AG04450 (cell line): ENCODE measurements at places on chromosomes 1 and 21. TPM values are rescaled to one million over a fixed set of nuclear protein-coding genes. Genes with fewer than 3 reads are reported as not detected.
A peak's percentile ranks its signal among the peaks of the same experiment; 100 is the strongest.

DNA sequence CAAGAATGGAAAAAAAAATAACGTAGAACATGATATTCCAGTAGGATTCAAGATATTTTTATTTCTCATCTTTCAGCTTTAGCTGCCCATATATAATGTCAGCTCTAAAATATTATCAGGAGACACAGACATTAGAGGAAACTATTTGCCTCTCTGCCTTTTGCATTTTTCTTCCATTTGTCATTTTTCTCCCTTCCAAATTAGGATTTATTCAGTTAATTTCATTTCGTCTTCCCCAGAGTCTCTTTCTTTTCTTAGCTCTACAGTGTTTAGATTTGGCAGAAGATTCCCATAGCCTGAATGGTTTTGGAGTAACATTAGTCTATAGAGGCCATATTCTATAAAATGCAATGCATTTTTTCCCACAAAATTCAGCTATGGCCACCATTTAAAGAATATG, 5.1 kb upstream of the ENAH start:
- DNase-seq, result no peak

DNA sequence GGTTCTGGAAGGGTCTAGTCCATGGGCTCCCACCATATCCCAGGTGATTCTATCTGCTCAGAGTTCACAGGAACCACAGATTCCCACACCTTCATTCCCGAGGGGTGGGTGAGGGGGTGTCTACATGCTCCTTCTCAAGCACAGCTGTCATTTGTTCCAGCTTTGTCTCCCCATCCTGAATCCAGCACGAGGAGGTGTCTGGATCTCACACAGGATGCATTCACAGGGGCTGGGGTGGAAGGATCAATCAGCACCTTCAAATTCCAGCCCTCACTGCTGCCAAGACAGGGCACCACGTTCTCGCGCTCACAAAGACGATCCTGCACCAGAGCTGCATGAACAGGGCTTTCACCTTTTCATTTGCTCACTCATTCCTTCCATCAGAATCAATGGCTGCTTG, 52.7 kb downstream of the TCP10L start:
- DNase-seq, result no peak

DNA sequence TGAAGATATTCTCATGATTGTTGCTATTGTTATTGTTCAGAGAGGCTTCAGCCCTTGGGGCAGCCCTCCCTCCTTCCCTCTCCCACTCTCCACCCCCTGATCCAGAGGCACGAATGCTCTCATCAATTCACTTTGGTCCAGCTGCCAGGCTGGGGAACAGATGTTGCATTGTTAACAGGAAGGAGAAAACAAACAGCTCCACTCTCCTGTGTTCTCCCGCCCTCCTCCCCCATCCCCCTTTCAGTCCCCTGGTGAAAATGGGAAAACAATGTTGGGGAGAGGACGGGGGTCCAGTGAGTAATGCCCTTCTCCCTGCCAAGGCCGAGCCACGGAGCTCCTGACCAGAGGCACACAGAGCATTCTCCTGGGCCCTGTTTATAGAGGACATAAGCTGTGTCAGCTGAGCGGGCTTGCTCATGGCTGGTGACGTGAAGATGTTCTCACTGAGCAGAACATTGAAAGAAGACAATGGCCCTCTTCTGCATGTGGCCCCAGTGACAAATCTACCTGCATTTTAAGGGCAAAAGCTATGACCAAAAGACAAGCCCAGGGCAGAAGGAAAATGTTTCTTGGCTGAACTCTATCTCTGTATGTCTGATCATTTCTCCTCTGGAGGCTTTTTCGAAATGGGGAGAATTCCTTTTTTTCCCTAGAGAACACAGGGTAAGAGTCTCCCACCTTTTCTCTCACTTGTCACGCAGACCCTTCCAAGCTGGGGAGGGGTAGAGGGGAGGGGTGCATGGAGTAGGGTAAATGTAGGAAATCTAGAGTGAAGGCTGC, 111.7 kb downstream of the GLUL start:
- no peak for DNase-seq

ZNF670 gene
- 2.2 and 3.3 TPM in 2 replicates for polyA plus RNA-seq

DNA sequence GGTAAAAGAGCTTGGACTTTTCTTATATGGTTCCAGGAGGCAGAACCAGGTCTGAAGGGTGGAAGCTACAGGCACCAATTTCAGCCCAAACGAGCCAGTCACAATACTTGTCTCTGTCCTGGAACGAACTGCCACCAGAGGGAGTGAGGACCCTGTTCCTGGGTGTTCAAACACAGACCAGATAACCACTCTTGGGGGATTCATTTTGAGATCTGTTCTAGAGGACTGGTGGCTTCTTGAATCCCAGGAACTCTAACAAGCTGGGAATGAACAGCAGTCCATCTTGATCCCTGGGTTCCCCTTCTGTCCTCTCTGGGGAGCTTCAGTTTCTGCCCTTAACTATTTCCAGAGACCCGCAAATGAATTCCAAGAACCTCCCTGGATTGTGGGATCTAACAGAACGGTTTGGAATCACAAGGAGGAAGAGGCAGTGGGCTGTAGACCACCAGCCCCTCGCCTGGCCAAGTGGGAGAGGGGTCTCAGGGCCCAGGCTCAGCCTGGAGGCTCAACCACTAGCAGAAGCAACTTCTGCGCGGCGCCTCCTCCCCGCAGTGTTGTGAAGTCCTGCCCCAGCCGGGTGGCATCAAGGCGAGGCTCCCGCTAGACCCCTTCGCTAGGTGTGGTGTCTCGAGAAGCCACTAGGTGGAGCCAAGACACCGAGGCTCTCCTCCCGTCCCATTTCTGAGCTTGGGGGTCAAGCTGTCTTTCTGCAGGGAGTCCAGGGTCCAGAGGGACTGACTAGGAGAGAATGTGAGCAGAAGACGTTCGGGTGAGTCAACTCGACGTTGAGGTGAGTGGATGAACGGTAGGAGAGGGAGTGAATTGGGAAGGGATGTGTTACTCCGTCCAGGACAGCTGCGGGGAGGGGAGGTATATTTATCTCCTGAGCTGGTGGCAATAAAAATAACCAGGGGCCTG, 12.1 kb upstream of the NES start:
- DNase-seq, result peak; percentile 65

GRCh38 chr1:8457760-8458381, 140.0 kb downstream of the SLC45A1 start:
- no peak for DNase-seq

ZSWIM5 gene
- 0.06 and 0.09 TPM in 2 replicates for polyA plus RNA-seq

ZBTB40 gene
- 5.9 and 6.8 TPM in 2 replicates for polyA plus RNA-seq

DNA sequence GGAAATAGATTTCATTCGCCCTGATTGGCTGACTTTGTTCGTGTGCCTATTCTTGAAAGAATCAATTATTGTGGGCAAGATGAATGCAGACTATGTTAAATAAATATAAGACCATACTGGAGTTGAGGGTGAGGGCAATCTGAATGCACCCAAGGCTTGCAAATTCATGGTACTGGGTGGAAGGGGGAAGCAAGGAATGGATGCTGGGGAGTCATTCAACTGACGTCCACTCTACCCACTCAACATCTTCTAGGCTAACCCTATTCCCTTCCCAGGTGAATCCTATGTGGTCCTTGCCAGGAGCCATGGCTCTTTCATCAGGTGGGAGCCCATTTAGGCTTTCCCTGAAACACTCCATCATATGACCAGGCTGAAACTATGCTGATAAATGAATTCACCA, 5.7 kb upstream of the CYP4B1 start:
- no peak for DNase-seq

GRCh38 chr1:8392522-8392921, 74.6 kb downstream of the SLC45A1 start:
- no peak for DNase-seq

GRCh38 chr1:102897557-102897956, 210.8 kb downstream of the COL11A1 start:
- no peak for DNase-seq

HENMT1 gene
- polyA plus RNA-seq, result 2.2 and 2.3 TPM in 2 replicates

GRCh38 chr1:207030522-207031009, 2.0 kb downstream of the C1orf116 start:
- DNase-seq, result no peak

VCAM1 gene
- polyA plus RNA-seq, result 40.3 and 41.0 TPM in 2 replicates

OR10Z1 gene
- not detected in 2 replicates for polyA plus RNA-seq

DNA sequence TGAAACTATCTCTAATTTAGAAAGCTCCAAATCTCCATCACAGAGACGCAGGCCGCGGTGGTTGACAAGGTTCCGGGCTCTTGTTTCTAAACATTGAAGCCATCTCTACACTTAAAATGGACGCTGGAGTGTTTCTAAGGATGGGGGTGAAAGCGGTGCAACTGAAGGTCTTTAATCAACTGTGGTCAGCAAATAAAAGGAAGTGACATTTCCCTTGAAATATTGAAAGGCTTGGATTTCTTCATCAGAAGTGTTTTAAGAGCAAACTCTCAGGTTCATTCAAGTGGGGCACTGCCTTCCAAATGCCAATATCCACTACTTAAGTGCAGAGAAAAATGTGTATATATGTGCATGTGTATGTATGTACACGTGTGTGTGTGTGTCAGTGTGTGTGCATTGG, 117.3 kb downstream of the KAZN start:
- DNase-seq, result no peak

GRCh38 chr1:37438037-37438868, 36.1 kb upstream of the ZC3H12A start:
- DNase-seq, result no peak

OLIG2 gene
- not detected in 2 replicates for polyA plus RNA-seq

DCDC2B gene
- not detected in 2 replicates for polyA plus RNA-seq

DNA sequence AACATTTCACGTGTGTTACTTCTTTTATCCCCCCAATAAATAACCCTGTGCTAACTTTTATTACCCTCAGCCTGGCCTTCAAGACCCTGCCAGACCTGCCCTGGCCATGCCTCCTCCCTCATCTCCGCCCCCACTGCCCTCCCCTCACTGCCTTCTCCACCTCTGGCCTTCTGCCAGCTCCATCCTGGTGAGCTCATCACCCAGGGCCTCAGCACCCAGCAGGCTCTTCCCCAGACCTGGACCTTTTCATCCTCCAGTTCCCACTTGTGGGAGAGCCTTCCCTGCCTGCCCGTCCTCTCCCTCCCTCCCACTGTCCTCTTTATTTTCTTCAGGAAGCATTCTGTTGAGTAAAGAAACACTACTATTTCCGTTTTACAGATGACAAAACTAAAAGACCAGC, 72.0 kb downstream of the SLC66A1 start:
- DNase-seq, result no peak

- DNase-seq, result no peak
Measured at GRCh38 chr1:112956544-112957132, 642 bp upstream of the SLC16A1 start.

- DNase-seq, result no peak
Measured at GRCh38 chr1:191260056-191260455, 782.4 kb upstream of the BRINP3 start.

DNA sequence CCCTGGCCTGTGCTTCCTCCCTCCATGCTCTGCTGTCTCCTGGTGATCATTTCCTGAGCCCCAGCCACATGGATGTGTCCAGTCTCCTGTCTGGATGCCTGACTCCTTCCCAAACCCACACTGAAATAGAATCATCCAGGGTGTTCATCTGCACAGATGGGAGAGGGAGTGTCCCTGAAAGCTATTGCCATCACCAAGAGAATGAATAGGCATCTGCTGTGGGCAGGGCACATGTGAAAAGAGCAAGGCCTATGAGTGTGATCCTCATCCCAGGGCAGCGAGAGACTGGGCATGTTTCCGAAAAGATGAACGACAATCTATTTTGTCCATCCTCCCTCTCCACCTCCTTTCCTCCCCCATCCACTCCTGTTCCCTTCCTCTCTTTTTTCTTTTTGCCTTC, 5.0 kb downstream of the IGSF21 start:
- no peak for DNase-seq

- no peak for DNase-seq
Measured at GRCh38 chr1:232877365-232878028, 72.3 kb downstream of the MAP10 start.

MROH9 gene
- polyA plus RNA-seq, result not detected in 2 replicates
